ENCODE measurements at places on chromosomes 13 and 19. TPM values are rescaled to one million over a fixed set of nuclear protein-coding genes. Genes with fewer than 3 reads are reported as not detected.
A peak's percentile ranks its signal among the peaks of the same experiment; 100 is the strongest.

ZNF443 gene
- total RNA-seq, result 2.2 TPM

DNA sequence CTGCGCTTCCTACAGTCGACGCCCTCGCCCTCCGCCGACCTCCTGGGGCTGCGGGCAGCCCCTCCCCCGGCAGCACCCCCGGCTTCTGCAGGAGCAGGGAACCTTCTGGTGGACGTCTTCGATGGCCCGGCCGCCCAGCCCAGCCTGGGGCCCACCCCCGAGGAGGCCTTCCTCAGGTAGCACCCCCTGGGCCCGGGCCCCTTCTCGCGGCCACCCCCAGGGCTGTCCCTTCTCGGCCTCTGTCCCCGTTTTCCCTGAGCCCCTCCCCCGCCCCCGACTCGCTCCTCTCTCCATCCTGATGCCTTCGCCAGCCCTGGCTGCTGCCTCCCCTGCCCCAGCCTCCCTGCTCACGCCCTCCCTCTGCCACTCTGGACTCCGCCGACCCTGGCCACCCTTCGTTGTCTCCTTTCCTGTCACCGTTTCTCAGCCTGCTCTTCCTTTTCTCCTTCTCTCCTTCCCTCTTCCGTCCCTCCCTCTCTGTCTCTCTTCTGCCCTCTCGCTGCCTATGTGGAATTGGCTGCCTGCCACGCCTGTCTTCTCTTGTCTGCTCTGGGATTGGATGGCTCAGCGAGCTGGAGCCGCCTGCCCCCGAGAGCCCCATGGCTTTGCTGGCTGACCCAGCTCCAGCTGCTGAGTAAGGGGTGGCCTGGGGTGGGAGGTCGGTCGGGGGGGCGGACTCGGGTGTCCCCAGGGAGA, 11.0 kb downstream of the FUZ start:
- no peak for DNase-seq

CDC42EP5 gene
- 85.4 TPM for total RNA-seq

DNA sequence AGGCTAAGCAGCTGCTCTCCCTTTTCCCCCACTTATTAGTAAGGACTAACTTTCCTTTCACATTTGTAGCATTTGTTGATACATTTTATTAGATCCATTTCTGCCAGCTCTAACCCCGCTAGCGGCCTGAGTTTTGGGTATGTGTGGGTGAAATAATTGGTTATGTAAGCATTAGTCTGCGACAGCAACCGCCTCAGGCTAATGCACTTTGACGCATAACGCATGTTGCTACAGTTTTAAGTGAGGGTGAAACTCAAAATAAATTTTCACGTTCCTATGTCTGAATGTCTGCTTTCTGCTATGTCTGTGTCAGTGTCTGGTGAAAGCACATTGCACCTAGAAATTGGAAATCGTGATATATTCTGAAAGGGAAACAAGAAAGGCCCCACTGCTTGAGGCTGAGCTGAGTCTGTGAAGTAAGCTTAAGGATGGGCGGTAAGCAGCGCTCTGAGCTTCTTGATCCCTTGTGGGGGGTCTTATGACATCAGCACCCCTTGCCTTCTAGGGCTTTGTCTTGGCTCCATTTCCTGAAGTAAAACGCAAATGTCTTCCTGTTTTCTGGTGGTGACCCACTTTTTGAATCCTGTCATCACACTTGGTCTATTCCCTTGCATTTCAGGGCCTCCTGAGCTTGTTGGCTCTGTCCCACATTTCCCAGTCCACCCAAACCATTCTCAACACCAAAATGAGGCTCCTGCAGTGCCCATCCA, 648.3 kb upstream of the ARGLU1 start:
- DNase-seq, result no peak

TDRD12 gene
- 0.11 TPM for total RNA-seq

CYP2B6 gene
- total RNA-seq, result not detected

- no peak for DNase-seq
Measured at GRCh38 chr13:53683608-53684007, 655.0 kb downstream of the OLFM4 start.

- DNase-seq, result no peak
Measured at GRCh38 chr19:48539503-48540096, 12.4 kb upstream of the SULT2B1 start.

SPACA4 gene
- not detected for total RNA-seq

DNA sequence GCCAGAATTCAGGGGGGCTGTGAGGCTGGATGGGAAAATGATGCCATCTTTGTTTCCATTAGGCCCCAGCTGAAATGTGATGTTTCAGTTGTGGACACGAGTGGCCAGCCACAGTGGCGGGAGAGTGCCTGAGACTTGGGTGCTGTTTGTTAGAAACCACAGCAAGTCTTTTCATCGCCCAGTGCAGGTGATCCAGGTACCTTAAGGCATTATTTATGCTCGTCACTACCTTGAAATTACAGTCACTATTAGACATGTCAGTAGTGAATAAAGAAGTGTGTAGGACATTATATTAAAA, 82.5 kb upstream of the TM9SF2 start:
- DNase-seq, result no peak

- peak; percentile 87 for DNase-seq
Measured at GRCh38 chr13:28494778-28495537, at the start of gene FLT1. Gene FLT1 (minus strand): TSS chr13:28495128. CDS start chr13:28494843, 285 bp downstream.

UPK1A gene
- total RNA-seq, result not detected

- no peak for DNase-seq
Measured at GRCh38 chr13:105363261-105364190, 1171.9 kb downstream of the EFNB2 start.

DNA sequence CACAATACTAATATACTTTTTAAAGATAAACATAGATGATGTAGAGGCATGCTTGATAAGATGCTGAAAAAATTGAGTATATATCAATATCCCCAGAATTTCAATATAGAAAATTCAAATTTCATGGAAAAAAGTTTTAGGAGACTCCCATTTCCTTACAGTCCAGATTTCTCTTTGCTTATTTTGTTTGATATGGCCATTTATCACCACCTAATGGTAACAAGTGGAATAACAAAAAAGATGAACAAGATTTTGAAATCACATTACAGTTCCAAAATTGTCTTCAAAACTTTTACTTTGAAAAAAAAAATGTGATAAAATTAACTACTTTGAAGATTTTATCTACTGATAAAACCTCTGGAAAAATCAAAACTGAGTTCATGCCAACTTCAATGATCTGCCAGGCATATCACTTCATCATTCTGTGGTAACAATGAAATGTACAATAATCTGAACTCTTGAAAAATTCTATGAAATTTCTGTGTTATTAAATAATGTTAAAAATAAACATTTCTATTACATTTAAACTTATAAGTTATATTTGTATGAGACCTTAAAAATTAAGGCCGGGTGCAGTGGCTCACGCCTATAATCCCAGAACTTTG, 17.5 kb downstream of the MIPEP start:
- DNase-seq, result no peak

FAM216B gene
- not detected for total RNA-seq

GJB2 gene
- total RNA-seq, result 0.27 TPM

GRCh38 chr13:93534181-93534700, 307.6 kb downstream of the GPC6 start:
- no peak for DNase-seq

DNA sequence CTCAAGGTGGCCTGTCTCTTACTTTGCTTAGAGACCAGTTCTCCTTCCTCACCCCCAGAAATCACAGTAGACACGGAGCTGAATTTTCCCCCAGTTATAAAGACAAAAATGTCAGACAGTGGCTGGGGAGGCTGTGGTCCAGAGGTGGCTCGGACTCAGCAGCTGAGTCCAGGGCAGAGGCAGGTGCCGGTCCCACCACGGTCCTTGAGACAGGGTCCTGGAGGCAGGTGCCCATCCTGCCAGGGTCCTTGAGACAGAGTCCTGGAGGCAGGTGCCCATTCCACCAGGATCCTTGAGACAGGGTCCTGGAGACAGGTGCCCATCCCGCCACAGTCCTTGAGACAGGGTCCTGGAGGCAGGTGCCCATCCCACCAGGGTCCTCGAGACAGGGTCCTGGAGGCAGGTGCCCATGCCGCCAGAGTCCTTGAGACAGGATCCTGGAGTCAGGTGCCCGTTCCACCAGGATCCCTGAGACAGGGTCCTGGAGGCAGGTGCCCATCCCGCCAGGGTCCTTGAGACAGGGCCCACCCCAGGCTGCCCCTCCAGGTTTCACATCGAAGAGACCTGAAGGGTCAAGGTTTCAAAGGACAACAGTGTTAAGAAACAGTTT, 23.1 kb downstream of the PEPD start:
- no peak for DNase-seq
